Central memory CD4-positive, alpha-beta T cell (primary cell): ENCODE measurements at places on chromosomes 7 and 10.

GRCh38 chr7:28961972-28962371, 3.8 kb upstream of the TRIL start:
- no peak for DNase-seq

- no peak for DNase-seq
Observed at GRCh38 chr7:46015107-46015868, 94.2 kb upstream of the IGFBP3 start.

DNA sequence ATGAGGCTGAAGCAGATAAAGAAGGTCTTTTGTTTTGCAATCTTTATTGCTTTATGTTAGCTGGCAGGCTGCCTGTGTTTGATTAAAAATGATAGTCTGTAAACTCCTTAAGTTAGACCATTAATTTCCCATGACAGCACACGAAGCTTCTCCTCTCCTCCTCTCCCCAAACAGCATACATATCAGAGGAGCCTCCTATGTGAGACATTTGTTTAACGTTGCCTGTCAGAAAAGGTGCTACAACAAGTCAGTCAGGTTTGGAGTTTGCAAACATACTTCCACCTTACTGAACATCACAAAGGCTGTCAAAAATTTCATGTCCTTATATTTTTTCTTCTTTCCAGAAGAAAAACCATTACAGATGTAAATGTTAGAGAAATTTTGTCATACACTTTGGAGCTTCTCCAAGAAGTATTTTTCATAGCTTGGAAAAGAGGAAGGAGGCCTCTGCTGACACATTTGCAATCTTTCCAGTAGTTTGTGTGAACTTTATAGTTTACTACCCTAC, 393.1 kb downstream of the EXOC4 start:
- no peak for DNase-seq

DNA sequence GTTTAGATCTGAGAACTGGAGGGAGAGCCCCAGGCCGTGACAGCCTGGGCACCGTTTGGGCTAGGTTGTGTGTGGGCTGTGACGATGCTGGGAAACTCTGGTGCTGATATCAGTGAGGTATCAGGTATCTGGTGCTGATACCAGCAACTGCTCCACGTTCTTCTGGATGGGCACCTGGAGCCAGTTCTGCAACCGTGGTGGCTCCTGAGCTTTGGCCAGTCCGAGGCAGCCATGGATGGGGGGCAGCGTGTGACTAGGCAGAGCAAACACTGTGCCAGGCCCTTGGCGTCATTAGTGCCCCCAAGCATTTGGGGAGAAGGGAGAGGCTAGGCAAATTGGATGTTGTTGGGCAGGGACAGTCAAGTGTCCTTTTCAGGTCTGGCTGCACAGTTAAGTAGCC, 57.9 kb downstream of the ZNF467 start:
- DNase-seq: no peak
